ENCODE measurements at places on chromosomes 1 and 21. TPM values are rescaled to one million over a fixed set of nuclear protein-coding genes. Genes with fewer than 3 reads are reported as not detected.

DNA sequence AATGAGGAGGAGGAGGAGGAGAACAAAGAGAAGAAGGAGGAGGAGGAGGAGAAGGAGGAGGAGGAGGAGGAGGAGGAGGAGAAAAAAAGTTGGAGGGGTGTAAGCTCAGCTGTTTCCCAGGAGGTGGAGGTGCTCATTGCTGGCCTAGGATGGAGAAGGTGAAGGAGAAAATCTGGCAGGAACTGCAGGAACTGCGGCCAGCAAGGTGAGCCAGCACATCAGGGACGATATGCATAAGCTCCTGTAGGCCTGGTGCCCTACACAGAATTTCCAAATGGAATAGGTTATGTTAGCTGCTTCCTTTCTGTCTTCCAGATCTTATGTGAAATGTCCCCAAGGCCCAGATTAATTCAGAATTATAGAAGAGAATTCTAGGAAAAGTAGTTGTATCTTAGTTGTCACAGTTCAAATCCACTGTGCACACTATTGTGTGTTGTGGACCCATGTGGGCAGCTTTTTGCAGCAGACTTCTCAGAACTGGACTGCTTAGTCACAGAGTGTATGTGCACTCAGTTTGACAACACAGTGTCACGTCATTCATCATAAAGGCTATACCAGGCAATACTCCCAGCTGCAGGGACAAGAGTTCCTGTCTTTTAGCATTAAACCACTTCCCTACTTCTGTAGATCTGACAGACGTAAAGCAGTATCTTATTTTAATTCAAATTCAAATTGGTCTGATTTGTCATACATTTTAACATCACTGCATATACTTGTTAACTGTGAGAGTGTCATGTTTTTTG is 303.7 kb downstream of the HLX start:
- H3K27ac ChIP-seq = no peak overlapping the region
- H3K36me3 ChIP-seq = no peaks in the 10 kb centered on the region
- DNase-seq = no peak
- H3K4me1 ChIP-seq = no peaks in the 10 kb centered on the region

DNA sequence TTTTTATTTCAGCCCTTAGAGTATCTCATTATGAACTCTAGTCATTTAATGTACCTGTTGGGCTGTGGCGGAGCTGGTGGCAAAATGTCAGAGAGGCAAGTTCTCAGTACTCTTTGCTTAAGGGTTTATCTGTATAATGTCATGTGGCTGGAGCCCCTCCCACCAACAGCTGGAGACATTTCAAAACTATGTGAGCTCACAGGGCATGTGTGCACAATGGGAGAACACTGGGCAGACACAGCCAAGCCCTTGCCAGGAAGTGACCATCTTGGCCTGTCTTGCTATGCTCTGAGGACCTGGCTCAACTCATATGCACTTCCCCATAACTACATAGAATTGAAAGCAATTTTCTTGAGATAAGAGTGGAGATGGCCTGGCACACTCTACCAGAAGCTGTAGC is 296.4 kb downstream of the PTPRU start:
- no peaks in the 10 kb centered on the region for H3K36me3 ChIP-seq
- H3K4me3 ChIP-seq = no peak overlapping the region
- no peak for DNase-seq
- no peaks in the 10 kb centered on the region for H3K27me3 ChIP-seq
- no peaks in the 10 kb centered on the region for H3K4me1 ChIP-seq

Gene RGSL1
- not detected for total RNA-seq

DNA sequence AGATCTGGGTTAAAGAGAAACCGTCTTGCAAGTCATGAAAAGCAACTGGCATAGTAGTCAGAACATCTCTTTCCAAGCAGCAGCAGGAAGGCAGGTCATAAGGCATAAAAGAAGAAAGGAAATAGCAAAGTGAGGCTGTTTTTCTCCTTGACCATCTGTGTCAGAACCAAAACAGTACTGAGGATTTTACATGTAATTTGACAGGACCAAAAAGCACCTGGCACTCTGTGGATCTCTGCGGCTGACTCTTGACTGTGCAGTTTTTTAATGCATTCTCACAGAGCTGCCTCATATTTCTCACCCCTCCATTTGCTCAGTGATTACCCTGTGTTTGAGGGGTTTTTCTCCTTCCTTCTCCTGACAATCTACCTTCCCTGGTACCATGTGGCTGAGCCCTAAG is 17.7 kb downstream of the TBX15 start:
- H3K27ac ChIP-seq = no peak overlapping the region
- no peaks in the 10 kb centered on the region for H3K36me3 ChIP-seq
- no peak for DNase-seq
- H3K4me1 ChIP-seq = no peaks in the 10 kb centered on the region
- no peaks in the 10 kb centered on the region for H3K27me3 ChIP-seq
- no peak overlapping the region for H3K4me3 ChIP-seq

GRCh38 chr1:213507472-213508223 is 456.6 kb downstream of the RPS6KC1 start:
- no peak overlapping the region for H3K4me3 ChIP-seq
- no peaks in the 10 kb centered on the region for H3K27me3 ChIP-seq
- no peaks in the 10 kb centered on the region for H3K36me3 ChIP-seq
- no peak for DNase-seq
- H3K4me1 ChIP-seq = no peaks in the 10 kb centered on the region
- H3K27ac ChIP-seq = no peak overlapping the region

- H3K4me3 ChIP-seq = no peak overlapping the region
- H3K27ac ChIP-seq = no peak overlapping the region
- no peak for DNase-seq
- H3K27me3 ChIP-seq = no peaks in the 10 kb centered on the region
- H3K4me1 ChIP-seq = peaks cover 4% of the 10 kb centered on the region
Measured at GRCh38 chr1:220808345-220809186, 21.9 kb downstream of the MTARC1 start.

Measured in thymus (tissue), 14 donors.